ENCODE measurements at places on chromosomes 16 and 17.

DNA sequence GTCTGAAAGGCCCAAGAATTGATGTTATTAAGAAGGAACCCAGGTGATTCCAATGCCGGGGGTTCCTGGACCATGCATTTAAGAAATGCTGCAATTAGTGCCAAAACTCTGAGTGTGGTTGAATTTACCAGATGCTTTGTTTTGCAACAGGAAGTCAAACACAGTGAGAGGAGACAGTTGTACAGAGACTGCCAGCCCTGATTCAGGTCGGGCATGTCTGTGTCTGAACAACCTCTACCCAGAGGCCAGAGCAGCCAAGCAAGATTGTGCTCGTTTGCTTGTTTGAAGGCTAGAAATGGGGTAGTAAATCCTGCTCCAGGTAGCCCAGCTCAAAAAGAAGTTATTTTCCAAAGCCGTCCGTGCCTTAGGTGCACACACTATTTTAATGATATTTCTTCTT lies 412.4 kb upstream of the ERCC4 start:
- DNase-seq = no peak

DNA sequence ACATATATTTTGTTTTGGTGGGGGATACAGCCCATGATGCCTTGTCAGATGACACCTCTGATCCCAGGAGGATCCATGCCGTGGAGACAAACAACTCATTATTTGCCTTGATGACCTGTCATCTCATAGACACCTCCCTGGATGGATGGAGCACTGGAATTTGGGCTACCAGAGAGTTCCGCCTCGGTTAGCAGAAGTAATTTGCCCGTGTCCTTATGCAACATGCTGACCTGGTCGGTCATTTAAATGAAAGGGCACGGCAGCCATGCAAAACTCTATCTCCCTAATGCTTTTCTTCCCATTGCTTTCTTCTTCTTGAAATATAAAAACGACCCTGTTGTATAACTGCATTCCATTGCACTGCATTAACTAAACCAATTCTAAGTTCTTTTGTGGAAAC lies 145.3 kb downstream of the GRIN2A start:
- no peak for DNase-seq

- DNase-seq = no peak
Observed at GRCh38 chr17:73061161-73061560, 31.3 kb downstream of the SLC39A11 start.

- DNase-seq = peak; percentile 44
Observed at GRCh38 chr17:61467416-61468262, 15.4 kb downstream of the TBX4 start.

DNA sequence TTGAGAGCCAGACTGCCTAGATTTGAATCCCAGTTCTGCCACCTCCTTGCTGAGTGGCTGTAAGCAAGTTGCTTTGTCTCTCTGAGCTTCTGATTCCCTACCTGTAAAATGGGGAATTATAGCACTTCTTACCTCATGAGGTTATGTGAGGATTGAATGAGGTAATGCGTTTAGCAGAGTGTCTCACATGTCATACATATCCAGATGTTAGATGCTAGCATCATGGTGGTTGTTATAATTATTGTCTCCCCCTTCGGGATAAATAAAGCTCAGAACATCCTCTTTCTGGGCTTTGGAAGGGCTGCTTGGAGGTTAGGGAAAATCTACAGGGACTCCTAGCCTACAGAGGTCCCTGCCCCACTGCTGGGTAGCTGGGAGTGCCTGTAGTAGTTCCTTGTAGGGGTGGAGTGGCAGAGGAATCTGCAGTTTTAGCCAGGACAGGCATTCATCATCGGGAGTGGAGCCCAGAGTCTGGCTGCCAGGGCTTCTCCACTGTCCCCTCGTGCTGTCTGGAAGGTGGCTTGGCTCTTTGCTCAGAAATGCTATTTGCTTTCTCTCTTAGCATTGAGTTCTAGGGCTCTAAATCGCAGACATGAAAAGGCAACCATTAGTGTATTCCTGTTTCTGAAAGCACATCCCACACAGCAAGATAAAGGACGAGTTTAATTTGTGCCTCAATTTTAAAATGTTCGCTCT lies 137.9 kb upstream of the CACNG3 start:
- no peak for DNase-seq

DNA sequence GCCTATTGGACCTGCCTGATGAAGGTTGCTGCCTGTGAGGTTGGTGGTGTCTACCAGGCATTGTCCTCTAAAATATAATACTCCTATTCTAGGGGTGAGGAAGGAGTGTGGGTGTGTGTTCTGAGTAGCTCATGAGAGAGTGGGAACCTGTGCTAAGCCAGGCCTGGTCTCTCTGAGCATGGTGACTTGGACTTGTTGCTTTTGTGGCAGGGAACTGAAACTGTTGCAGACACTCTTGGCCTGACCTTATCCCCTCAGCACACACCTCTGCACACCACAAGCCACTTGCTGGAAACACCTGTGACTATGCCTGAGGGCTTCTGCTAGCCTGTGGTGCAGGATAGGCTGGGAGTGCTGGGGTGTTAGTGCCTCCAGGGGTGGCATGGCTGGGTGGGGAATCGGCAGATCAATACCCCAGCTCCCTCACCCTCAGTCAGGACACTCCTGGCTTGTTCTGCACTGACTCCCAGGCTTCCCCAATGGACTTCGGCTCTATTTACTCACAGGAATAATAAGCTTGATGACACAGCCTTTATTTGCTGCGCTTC lies 29.9 kb downstream of the PLCG2 start:
- DNase-seq = no peak

GRCh38 chr16:89511374-89511773 lies 3.2 kb downstream of the SPG7 start:
- no peak for DNase-seq

- DNase-seq = no peak
Observed at GRCh38 chr17:64176556-64176955, 46.6 kb upstream of the ERN1 start.

DNA sequence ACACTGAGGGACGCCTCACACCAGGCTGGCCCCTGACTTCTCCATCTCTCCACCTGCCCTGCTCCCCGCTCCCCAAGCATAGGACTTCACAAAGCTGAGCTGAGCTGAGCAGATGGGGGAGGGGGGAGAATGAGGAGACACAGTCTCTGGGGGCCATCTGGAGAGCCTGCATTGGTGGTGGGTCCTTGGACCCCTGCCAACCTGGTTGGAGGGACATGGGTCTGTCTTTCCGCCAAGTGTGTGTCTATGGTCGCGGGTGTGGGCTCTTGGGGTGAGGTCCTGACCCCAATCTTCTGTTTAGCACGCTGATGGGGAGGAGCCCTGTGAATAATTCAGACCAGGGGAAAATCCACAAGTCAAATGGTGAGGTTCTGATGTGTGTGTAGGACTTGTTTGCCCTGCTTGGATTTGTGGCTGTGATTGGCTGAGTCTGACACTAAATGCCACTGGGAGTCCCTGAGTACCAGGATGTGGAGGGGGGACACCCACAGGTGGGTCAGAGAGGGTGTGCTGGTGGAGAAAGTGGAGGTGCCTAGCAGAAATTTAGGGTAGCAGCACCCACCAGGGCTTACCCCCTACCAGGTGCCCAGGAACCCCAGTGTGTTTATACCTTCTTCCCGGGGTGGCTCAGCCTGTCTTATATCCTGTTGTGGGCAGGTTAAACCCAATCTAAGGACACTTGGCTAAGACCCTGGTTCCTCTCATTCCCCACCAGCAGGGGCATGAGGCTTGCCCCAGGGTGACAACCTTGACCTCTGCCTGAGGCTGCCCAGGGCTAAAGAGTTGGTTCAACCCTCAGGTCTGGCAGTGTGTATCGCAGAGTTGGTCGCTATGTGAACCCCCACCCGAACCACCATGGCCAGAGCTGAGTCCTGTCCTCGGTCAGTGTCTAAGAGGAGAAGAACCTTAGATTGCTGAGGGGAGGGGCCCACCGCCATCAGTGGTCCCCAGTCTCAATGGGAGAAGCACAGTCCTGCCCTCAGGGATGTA lies 2.1 kb downstream of the FMNL1 start:
- no peak for DNase-seq

GRCh38 chr17:15413101-15413771 lies 54.2 kb downstream of the CDRT4 start:
- DNase-seq = no peak

- DNase-seq = no peak
Observed at GRCh38 chr16:27458258-27458657, 56.3 kb downstream of the IL21R start.

Data from left ventricle myocardium inferior (tissue), 1 donor.